ENCODE measurements at places on chromosomes 6 and 20.

DNA sequence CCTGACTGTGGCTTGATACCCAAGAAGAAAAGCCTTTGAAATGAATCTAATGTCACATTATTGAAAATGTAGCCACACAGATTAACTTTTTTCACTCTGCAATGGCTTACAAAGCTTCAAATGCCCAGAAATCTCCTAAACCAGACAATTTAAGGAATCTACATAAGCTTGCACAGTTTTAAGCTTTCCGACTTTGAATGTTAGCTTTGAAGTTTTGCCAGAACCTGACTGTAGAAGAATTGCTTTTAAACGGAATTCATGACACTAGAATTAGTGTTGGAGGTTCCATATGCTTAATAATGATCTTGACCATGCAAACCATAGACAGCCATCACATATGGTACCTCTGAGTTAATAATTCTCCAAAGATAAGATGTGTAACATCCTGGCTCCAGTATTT lies 798.5 kb upstream of the EPHA7 start:
- DNase-seq, result no peak

- no peak for DNase-seq
These were observed 380.5 kb downstream of the TFAP2B start for GRCh38 chr6:51199105-51199552.

DNA sequence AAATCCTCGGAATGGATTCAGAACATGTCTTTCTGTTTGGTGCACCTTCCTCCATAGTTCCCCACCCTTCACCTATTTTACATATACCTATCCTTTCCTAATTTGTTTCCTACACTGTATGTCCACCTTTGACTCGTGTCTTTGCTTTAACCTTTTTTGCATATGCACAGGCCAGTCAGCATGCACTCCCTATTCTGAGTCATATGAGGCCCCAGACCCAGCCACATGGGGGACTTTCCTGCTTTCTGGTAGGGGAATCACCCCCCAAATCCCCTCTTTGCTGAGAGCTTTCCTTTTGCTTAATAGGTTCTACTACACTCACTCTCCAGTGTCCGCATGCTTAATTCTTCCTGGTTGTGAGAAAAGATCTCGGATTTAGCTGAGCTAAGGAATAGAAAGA lies 393.8 kb upstream of the IMPG1 start:
- no peak for DNase-seq

GRCh38 chr6:117908246-117909068 lies 1.4 kb downstream of the SLC35F1 start:
- DNase-seq, result no peak

DNA sequence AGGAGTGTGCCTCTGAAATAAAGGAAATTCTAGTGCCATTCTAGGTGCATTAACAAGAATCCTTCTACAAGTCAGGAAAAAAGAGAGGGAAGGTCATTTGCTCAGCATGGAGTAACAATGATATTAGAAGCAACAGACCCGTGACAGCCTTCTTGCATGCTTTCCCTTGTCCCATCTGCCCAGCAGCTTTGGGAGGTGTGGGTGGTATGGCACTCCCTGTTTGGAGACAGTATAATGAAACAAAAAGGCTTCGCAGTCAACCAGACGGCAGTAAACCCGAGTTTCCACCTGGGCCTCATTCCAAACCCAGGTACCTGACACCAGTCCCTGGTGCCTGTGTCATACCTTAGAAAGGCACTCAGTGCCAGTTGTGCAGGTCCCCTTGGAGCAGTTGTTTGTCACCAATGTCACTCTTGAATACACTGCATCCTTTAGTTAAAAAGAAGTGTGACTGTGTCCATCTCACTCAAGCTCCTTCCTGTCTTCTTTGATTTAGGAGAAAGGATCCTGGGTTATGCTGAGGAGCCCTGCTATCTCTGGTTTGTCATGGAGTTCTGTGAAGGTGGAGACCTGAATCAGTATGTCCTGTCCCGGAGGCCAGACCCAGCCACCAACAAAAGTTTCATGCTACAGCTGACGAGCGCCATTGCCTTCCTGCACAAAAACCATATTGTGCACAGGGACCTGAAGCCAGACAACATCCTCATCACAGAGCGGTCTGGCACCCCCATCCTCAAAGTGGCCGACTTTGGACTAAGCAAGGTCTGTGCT lies 14.7 kb downstream of the STK35 start:
- DNase-seq, result no peak

DNA sequence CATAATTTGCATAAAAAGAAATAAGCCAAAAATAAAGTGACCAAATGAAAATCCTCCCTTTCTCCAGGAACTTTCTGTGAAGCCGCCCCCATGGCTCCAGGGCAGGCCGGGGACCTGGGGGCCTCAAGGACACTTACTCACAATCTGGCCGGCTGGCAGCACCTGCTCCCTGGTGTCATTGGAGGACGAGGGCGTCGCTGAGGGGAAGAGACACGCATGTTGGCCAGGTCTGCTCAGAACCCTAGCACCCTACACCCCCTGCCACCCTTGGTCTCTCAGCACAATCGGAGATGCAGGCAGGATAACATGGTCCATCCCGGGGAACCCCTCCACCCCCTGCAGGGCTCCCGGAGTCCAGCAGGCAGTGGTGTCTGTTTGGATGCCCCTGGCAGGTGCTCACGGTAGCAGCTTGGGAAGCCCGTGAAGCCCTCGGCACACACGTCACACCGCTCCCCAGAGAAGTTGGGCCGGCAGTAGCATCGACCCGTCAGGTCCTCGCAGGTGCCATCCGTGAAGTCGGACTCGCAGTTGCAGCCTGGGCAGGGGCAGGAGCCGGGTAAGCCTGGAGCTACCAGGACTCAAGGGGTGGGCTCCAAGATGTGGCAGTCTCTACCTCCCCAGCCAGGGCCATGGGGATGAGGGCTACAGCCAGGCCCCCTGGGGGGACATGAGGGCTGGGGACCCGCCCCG lies 21.3 kb downstream of the LAMA5 start:
- no peak for DNase-seq

GRCh38 chr6:97658090-97658489 lies 375.1 kb upstream of the MMS22L start:
- DNase-seq, result no peak

GRCh38 chr6:103504501-103505154 lies 1355.1 kb downstream of the HACE1 start:
- DNase-seq, result no peak

DNA sequence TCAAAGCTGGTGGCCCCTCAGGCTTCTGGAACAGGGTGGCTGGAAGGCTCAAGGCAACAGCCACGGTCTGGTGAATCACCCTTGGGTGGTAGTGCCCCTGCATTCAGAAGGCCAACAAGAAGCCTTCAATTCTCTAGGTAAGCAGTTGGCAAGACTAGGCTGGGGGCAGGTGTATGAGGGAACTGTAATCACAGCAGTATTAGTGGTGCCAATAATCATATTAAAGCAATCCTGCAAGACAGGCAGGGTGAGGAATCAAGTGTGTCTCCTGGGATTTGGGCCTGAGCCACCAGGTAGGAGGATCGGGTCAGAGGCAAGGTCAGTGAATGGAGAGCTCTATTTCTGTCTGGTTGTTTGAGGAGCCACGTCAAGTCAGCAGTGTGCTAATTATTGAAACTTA lies 24.9 kb upstream of the SCUBE3 start:
- DNase-seq, result no peak

- no peak for DNase-seq
These were observed 261.2 kb downstream of the ADGB start for GRCh38 chr6:146859795-146860495.

DNA sequence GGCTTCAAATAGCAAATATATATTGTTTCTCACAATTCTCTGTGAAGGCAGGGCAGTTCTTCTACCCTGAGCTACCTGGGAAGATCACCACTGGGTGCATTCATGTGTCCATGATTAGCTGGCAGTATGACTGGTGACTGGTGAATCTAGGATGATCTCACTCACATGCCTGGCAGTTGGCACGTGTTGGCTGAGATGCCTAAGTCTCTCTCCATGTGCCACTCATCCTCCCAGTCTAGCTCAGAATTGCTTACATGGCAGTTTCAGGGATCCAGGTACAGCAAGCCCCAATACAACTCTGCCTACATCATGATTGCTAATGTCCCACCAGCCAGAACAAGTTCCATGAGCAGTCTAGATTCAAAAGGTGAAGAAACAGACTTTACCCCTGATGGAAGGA lies 346.8 kb upstream of the CNR1 start:
- DNase-seq, result no peak

- DNase-seq, result no peak
These were observed 570.0 kb downstream of the TBC1D32 start for GRCh38 chr6:120764312-120764711.

DNA sequence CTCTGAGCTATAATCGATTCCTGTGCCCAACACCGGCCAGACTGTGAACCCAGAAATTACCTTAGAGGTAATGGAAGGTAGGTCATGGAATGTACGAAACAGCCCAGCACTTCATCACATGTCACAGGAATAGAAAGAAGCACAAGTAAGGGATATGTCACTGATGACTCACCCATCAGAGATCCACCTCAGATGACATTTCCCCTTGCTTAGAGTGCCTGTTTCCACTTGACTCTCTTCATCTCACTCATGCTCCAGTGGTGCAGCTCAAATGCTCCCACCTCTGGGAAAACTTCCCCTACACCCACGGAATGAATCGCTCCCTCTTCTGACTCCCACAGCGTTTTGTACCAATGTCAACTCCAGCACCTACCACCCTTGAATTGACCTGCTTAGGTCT lies 381.6 kb upstream of the CNR1 start:
- DNase-seq, result no peak

GRCh38 chr20:57027777-57028176 lies 238.7 kb downstream of the BMP7 start:
- DNase-seq, result no peak

GRCh38 chr20:20023395-20023794 lies 6.2 kb downstream of the NAA20 start:
- no peak for DNase-seq

DNA sequence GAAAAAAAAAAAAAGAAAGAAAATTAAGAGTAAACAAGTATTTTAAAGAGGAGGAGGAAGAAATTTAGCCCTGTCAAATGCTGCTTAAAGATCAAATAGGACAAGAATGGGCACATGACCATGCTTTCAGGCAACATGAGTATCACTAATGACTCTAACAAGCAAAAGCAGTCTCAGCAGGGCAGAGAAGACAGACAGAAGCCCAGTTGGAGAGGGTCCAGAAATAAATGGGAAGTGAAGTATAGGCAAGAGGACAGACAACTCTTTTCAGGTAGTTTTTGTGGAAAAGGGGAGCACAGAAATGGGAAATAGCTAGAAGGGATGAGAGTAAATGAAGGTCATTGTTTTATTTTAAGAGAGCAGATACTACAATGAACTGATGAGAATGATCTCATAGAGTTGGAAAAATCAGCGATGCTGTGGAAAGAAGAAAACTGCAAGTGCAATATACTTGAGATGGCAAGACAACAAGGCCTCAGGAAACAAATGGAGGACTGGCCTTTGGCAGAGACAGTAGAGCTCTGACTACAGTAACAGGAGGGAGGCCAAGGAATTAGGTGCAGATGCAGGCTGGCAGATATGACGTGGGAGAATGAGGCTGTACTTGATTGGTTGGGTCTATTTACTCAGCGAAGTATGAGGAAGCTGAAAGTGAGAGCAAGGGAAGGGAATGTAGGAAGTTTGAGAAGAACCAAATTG lies 40.3 kb downstream of the KIF6 start:
- no peak for DNase-seq

DNA sequence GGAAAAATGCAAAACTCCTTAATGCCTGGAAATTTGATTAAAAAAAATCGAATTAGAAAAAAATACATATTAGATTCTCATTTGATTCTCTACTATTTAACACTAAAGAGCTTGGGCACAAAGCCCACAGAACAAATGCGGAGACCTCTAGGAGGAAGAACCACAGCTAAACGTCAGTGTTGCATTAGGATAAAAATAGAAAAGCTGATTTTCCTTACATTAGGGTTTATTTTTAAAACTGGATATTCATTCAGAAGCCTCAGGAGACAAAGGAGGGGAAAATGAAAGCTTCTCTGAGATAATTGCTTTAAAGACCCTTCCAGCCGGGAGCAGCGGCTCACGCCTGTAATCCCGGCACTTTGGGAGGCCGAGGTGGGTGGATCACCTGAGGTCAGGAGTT lies 77.3 kb downstream of the ECT2L start:
- no peak for DNase-seq

DNA sequence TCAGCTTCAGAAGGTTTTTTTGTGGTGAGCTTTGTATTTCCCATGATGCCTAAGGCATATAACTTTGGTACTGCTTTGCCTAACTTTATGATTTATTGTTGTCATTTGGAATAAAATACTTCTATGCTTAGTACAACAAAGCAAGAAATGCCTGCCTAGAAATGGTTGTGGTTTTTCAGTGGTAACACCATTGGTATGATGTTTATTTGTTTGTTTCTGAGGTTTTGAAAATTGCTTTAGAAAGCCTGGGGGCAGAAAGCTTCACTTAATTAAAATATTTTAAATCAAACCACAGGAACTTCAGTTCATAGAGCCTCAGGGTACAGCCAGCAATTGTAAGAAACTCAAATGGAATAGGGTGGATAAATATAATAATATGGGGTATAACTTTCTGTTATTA lies 351.2 kb upstream of the MAP3K7 start:
- no peak for DNase-seq

DNA sequence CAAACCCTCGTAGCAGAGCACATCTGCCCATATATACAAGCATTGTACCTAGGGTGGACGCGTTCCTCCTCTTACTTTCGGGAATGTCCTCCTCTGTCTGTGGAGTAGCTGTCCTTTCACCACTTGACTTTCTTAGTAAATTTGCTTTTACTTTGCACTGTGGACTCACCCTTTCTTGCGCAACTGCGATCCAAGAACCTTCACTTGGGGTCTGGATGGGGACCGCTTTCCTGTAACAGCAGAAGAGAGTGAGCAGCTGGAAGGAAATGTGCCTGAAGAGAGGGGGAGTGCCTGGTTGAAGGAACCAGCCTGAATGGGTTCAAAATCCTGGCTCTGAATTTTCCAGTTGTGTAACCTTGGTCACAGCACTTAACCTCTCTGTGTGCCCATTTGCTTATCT lies 40.1 kb upstream of the PMEPA1 start:
- DNase-seq, result no peak

- no peak for DNase-seq
These were observed 8.4 kb downstream of the TXNDC5 start for GRCh38 chr6:7902221-7902620.

DNA sequence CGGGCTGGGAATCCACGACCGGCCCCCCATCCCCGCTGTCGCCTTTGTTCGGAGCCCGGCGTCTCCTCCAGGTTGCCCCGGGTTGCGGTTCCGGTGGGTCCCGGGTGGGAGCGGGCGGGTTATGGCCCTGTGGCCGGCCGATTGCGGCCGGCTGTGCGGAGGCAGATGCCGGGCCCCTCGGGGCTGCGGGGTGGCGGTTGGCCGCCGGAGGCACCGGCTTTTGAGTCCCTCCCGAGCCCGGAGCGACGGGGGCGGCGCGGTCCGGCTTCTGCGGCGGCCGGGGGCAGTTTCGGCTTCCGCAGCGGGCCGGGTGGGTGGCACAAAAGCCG lies 431 bp downstream of the LOC128125822 start:
- DNase-seq, result no peak

DNA sequence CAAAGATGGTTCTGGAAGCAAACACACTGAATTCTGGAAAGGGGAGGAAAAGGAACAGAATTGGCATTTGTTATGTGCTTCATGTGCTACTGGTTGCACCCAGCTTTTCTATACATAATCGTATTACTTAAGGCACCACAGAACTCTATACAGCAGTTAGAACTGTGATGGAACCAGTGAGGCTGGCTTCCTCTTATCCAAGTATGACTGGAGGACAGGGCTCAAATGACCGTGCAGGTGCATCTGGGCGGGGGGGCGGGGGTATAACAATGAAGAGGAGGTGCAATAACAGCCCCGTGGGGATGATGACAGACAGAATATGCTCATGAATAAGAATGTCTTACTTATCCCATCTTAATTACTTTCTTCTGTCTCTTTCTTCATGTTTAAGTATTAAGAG lies 144.2 kb downstream of the BTBD9 start:
- no peak for DNase-seq

All from NCI-H1436 treated with DMSO at 0.1 percent for 48 hours (cell line).